Right renal cortex interstitium (tissue), 3 donors: ENCODE measurements at places on chromosomes 3 and 15.

DNA sequence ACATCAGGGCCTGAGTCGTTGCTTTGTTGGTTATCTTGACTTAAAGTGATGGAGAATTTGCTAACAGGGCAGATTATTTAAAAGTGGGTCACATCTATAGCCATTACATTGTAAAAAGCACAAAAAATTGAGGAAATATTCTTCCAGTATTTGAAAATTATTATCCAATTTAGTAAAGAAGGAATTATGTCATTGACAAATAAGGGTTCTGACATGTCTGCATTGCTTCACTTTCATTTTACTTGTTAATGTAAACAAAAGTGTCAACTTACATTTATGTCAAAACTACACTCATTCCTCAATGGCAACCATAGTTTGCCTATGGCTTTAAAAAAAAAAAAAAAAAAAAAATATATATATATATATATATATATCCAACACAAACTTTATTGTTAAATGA is 3.4 kb upstream of the PARP14 start:
- no peak for DNase-seq

- DNase-seq, result no peak
These were observed 5.1 kb upstream of the EFCAB12 start for GRCh38 chr3:129433565-129433964.

GRCh38 chr15:79025201-79025600 is 65.4 kb downstream of the RASGRF1 start:
- no peak for DNase-seq

DNA sequence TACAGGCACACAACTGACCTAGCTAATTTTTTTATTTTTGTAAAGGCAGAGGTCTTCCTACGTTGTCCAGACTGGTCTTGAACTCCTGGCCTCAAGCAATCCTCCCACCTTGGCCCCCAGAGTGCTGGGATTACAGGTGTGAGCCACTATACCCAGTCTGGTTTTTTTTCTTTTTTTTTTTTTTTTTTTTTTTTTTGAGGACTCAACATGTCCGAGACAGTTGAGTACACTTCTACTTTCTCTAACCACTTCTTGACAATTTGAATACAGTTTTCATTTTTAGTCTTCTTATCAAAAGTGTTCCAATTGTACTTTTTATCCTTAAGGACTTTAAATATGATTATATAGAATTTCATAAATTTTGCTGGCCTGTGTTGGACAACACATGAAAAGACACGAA is 7.4 kb upstream of the GSK3B start:
- DNase-seq, result no peak

- DNase-seq, result no peak
These were observed 32.5 kb downstream of the NAALADL2 start for GRCh38 chr3:174891524-174892203.

DNA sequence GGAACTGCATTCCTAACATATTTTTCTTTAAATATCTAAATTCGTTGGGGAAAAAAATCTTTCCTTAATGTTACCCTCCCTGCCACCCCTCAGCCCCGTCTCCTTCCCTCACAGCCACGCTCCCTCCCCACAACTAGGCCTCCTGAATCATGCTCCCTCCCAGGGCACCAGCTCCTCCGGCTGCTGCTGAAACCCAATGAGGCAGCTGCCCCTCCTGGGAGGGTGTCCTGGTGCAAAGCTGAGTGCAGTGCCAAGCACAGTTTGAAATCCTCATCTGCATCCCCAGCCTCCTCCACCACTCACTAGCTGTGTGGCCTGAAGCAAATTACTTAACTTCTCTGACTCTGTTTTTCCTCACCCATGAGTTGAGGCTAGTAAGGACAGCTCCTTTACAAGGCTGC is 2.7 kb upstream of the NR2E3 start:
- DNase-seq, result no peak

GRCh38 chr15:38672814-38673670 is 108.4 kb upstream of the RASGRP1 start:
- no peak for DNase-seq

GRCh38 chr3:191301782-191302411 is 27.3 kb upstream of the CCDC50 start:
- no peak for DNase-seq

- peak; percentile 17 for DNase-seq
These were observed 184.1 kb downstream of the ADAMTSL3 start for GRCh38 chr15:83837945-83838571.

DNA sequence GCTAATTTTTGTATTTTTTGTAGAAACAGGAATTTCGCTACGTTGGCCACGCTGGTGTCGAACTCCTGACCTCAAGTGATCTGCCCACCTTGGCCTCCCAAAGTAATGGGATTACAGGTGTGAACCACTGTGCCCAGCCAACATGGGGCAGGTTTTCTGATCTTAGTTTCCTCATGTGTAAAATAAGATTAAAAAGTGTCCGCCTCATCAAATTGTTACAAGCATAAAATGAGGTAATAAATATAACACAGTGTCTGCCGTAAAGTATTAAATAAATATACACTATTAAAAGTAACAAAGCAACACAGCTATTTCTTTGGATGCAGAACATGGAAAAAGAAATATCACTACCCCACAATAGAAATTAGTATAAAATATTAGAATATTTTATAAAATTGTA is 16.4 kb upstream of the COMMD2 start:
- no peak for DNase-seq

- DNase-seq, result no peak
These were observed 53.1 kb downstream of the CACNA2D2 start for GRCh38 chr3:50450209-50450921.

DNA sequence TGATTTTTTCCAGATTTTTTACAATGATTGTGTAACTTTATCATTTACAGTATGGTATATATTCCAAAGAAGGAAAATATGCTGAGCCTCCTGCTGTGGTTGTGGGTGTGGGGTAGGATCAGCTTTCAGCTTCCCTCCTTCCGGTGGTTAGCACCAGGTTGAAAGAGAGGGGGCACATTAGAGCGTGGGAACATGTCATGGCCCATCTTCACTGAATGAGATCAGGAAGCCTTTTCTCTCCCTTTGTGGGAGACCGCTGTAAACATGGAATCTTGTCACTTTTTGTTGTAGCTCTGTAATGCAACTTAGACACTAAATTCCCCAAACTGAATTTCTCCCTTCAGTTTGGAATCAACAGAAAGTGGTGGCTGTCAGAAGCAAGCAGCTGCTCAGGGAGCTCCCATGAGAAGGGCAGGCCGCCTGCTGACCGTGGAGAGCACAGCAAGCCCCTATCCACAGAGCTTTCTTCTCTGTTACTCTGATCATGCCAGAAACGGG is 86.7 kb upstream of the LIMD1 start:
- no peak for DNase-seq
